ENCODE measurements at places on chromosomes 5 and 9.

GRCh38 chr5:113203916-113204315 is 227.3 kb downstream of the DCP2 start:
- no peak overlapping the region for H3K27ac ChIP-seq
- H3K36me3 ChIP-seq: no peaks in the 10 kb centered on the region
- no peak overlapping the region for H3K4me3 ChIP-seq
- DNase-seq: no peak

DNA sequence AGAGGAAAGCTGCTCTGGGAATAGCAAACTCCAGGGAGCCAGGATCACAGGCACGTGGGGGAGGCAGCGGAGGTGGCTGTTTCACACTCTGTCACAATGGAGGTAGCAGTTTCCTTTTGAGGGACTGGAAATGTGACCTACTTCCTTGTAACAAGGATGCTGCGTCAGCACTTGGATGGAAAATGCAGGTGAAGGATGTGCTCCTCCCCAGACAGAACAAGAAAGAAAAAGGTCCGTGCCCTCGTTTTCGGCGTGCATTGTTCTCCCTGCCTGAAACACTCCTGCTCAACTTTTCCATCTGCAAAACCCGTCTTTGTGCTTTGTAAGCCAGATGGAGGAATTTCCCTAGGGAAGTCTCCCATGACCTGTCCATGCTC is 55.1 kb upstream of the SH3PXD2B start:
- no peak for DNase-seq
- H3K4me1 ChIP-seq: no peaks in the 10 kb centered on the region
- peaks cover 41% of the 10 kb centered on the region for H3K27me3 ChIP-seq
- no peak overlapping the region for H3K27ac ChIP-seq
- H3K4me3 ChIP-seq: no peak overlapping the region
- H3K36me3 ChIP-seq: no peaks in the 10 kb centered on the region

- H3K36me3 ChIP-seq: 0 out of 2 replicates have a peak, but pooled peaks cover 1% of the 10 kb centered on the region
- no peak overlapping the region for H3K4me3 ChIP-seq
- DNase-seq: no peak
- no peaks in the 10 kb centered on the region for H3K4me1 ChIP-seq
- no peak overlapping the region for H3K27ac ChIP-seq
- H3K27me3 ChIP-seq: no peaks in the 10 kb centered on the region
Measured at GRCh38 chr5:156421798-156422197, 94.8 kb downstream of the SGCD start.

DNA sequence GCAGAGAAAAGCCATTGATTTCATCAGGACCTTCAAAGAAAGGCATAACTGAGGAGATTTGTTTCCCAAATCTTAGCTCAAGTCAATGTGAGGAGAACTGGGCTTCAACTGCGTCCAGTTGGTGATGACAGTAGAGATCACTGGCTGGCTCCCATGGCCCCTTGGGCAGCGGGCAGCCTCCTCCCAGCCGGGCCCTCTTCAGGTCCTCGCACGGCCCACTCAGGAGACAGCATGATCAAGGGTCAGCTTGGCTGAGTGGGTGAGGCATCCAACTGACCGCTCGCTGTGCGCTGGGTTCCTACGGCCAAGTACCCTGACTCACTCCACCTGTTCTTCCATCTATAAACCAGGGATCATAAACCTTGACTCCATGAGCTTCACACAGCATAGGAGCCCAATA is 274.0 kb downstream of the NSG2 start:
- H3K27ac ChIP-seq: no peak overlapping the region
- H3K4me1 ChIP-seq: no peaks in the 10 kb centered on the region
- DNase-seq: no peak
- peaks cover 18% of the 10 kb centered on the region for H3K27me3 ChIP-seq
- H3K4me3 ChIP-seq: no peak overlapping the region

- H3K27ac ChIP-seq: no peak overlapping the region
- no peaks in the 10 kb centered on the region for H3K36me3 ChIP-seq
- peaks cover 32% of the 10 kb centered on the region for H3K4me1 ChIP-seq
- H3K4me3 ChIP-seq: no peak overlapping the region
- no peak for DNase-seq
- no peaks in the 10 kb centered on the region for H3K27me3 ChIP-seq
Measured at GRCh38 chr9:129458155-129458661, 162.7 kb downstream of the C9orf50 start.
